ENCODE measurements at places on chromosomes 2 and 18.

DNA sequence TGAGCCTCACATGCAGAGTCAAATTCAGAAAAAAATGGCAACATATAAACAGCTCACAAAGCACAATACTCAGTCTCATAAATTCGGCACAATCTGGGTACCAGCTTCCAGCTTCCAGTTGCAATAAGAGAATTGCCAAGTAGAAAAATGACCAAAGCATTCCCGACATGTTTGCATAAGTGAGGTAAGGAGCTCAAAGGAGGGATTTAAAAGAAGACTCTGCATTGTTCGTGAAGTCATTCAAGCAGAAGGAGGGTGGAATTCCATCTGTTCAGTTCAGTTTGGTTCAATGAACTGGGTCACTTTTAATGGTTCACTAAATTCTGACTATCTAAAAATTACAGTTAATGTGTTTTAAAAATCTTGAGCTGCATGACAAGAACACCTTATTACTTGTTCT is 106.7 kb upstream of the KLHL14 start:
- no peak for DNase-seq

DNA sequence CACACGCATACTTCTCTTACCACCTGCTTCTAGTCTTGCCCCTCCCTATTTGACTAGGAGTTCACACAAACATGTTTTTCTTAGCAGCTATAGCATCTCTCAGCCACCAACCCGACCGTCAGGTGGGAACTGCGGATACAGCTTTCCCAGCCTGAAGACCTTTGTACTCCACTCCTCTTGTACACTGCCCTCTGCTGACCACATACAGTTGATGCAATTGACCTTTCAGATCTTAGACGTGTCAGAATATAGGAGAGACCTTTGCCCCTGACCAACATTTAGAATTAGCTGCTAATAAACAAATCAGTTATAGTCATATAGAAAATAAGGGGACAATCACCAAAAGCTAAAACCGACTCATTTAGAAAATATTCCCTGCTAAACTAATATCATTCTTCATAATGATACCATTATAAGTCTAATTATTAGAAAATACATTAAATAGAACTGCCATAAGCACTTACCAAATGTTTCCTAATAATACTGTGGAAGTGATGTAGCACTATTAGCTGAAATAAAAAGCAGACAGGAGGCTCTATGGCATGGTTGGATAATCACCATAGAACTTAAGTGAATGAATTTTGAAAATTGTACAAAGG is 208.4 kb downstream of the RAD51AP2 start:
- DNase-seq: peak; percentile 57

DNA sequence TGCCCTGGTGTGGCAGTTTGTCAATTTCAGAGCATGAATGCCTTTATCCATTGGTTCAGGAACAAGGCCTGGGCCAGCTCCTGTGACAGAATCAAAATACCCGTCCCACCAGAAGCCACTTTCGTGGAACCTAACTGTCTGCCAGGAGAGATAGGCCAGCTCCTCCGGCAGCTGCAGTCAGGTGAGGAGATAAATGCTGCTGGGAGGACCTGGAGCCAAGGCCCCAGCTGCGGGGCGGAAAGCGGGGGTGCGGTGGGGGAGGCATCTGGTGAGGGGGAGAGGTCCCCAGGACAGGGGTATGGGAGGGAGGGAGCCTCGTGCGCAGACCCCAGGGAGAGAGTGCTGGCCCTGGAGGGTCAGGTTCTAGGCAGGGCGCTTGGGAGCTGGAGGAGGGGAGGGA is 4.4 kb upstream of the ASB1 start:
- DNase-seq: no peak

DNA sequence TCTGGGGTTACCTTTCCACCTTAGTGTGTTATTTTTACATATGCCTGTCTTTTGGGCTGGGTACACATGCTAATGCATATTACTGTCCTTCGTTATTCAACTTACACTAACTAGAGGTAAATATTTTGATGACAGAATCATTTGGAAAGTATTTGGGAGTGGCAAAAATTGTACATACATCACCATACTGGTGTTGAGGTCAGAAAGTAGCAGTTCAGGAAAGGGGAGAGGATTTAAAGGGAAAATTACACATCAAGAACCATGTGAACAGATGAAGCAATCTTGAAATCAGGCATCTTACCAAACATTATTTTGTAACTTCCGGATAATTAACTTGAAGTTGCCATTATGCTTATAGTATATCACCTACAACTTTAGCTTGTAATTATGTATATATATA is 379.7 kb downstream of the RND3 start:
- no peak for DNase-seq

GRCh38 chr2:107128381-107128780 is 242.4 kb upstream of the ST6GAL2 start:
- DNase-seq: no peak

GRCh38 chr18:50472941-50473340 is 86.9 kb upstream of the MAPK4 start:
- no peak for DNase-seq

GRCh38 chr2:227939271-227940027 is 68.0 kb downstream of the DAW1 start:
- peak; percentile 9 for DNase-seq

- peak; percentile 60 for DNase-seq
Observed at GRCh38 chr2:40488101-40488601, 36.3 kb upstream of the SLC8A1 start.

- DNase-seq: no peak
Observed at GRCh38 chr2:83531206-83531826, 927.8 kb downstream of the SUCLG1 start.

DNA sequence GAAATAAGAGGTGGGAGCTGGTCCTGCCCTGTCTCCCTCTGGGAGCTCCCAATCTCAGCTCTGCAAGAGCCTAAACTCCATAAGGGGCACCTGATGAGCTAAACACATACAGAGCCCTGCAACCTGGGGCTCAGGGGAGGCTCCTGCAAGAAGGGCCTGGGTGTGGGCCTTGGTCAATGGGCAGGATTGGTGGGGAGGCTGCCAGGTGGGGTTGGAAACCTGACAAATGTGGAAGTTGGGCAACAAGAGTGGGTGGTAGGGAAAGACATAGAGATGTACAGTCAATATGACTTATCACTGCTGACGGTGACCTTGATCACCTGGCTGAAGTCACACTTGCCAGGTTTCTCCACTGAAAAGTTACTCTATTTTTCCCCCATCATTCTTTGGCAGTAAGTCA is 209.9 kb downstream of the TTC32 start:
- DNase-seq: no peak

DNA sequence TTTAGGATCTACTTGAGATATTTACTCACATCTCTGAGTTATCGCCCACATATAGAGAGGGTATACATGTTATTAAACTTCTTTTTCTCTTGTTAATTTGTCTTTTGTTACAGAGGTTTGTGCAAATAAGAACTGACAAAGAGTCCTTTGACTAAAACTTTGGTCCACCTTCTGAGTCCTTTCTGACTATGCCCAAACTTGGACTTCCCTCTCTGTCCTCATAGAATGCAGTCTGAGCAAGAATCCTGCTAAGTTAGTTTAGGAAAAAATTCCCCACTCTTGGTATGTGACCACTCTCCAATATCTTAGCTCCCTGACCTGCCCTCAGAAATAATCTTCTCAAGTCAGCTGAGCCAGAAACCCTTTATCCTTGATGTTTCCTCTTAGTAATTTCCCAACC is 257.5 kb upstream of the REG3G start:
- no peak for DNase-seq

DNA sequence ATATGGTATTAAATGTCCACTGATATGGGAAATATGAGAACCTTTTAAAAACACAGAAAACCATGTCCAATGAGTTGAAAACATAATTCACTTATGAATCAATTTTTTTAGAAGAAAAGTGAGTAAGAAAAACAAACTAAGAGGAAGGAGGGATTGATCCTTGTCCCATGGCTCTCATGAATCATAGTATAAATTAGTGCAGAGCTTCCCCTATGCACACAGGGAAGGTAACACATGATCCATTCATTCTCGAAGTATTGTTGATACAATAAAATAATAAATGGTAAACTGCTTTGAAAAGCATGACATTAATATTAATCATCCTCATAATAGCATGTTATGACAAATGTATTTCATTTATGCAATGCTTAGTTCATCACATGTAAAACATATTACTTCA is 872.0 kb upstream of the CNTNAP5 start:
- DNase-seq: no peak

DNA sequence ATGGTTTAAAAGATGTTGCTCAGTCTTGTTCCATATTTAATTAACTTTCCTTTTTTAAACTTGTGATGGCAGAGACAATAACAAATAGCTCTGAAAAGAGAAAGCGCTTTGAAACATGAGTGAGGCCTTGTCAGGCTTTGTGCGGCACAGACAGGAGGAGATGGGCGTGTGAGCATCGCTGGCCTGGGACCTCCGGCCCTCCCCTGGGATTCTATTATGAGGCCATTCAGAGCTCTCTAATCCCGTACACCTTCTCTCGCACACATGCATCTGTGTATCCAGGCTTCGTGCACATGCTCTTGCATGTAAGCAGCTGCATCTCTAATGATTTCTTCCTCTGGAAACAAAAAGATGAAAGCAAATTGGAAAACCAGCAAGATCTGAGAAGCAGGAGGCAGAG is 313.7 kb downstream of the ZNF521 start:
- no peak for DNase-seq

DNA sequence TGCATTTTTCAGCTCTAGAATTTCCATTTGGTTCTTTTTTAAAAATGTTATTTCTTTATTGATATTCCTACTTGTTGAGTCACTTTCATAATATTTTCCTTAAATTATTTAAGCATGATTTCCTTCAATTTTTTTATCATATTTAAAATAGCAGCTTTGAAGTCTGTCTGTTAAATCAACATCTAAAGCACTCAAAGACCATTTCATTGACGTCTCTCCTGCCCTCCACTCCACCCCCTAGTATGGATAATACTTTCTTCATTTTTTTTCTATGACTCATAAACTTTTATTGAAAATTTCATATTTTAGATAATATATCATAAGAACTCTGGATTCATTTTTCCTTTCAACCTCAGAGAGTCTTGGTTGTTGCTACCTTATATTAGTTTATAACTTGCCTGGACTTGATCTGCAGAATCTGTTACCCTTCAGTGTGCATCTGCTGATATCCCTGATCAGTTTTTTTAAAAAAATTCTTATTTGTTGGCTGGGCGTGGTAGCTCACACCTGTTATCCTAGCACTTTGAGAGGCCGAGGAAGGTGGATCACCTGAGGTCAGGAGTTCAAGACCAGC is 59.0 kb upstream of the ZNF396 start:
- DNase-seq: no peak

GRCh38 chr18:56286775-56287325 is 351.5 kb downstream of the TXNL1 start:
- DNase-seq: no peak

GRCh38 chr2:64295326-64296139 is 151.3 kb upstream of the PELI1 start:
- DNase-seq: no peak

- DNase-seq: no peak
Observed at GRCh38 chr18:37272226-37272625, 293.4 kb downstream of the CELF4 start.

GRCh38 chr2:86441392-86441881 is 266 bp downstream of the KDM3A start:
- DNase-seq: no peak

- DNase-seq: no peak
Observed at GRCh38 chr2:55213822-55214221, 18.3 kb downstream of the CLHC1 start.

- DNase-seq: no peak
Observed at GRCh38 chr2:201308914-201309313, 48.2 kb downstream of the FLACC1 start.

DNA sequence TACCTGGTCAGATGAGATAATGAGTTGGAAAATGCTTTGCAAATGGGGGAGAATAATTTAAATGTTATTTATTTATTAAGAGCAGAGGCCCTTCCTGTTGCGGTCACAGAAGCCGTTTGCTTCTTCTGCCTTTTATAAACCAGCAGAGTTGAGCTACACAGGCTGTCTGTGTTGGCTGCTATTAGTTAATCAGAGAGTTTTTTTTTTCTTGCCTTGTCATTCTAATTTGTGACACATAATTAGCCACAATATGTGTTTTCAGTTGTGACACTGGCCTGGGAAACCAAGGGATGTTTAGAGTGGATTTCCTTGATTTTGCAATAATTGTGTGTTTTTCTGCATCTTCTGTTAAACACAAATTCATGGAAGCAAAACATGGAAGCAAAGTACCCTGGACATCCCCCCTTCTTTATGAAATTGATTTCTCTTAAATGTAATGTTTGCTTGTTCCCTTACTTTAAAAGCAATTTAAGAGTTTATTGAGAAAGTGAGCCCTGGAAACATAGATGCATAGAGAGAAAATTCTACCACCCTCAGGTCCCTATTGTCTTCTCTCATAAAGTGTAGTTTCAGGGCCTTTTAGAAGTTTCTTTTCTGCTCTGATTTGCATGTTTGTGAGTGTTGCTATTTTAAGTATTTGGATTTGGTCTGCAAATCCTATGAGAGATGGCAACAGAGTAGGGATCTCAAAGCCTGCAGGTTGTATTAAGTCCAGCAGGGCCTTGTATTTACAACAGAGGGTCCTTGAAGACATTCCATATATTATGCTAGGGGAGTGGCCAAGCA is 22.8 kb upstream of the IL37 start:
- no peak for DNase-seq

DNA sequence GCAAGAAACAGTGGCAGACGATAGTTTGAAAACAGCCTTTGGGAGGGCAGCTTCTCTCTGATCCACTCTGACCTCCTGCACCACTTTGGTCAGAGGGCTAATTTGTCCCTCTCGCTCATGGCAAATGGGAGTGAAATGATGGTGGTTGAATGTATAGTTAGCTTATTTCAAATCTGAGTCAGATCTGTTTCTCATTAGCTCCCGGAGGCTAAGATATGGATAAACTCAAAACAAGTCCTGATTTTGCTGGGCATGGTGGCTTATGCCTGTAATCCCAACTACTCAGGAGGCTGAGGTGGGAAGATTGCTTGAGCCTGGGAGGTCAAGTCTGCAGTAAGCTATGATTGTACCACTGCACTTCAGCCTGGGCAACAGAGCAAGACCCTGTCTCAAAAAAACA is 145.0 kb downstream of the ALK start:
- DNase-seq: no peak

DNA sequence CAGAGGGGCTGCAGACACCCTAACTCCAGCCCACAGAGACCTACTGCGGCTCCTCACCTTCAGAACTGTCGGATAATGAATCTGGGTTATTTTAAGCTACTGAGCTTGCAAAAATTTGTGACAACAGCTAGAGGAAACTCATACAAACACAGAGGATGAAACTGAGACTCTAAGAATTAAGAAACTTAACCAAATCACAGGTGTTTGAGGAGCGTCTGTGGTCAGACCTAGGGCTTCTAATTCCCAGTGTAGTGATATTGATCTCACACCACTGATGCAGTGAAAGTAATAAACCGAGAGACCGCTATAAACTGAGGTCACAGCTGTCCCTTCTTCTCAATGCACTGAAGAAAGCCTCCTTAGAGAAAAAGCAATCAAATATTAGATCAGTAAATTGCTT is 110.1 kb downstream of the RGPD3 start:
- no peak for DNase-seq
